ENCODE measurements at places on chromosomes 1 and 21.

GRCh38 chr1:84300501-84300900, 1.0 kb upstream of the SAMD13 start:
- DNase-seq: no peak

- no peak for DNase-seq
Measured at GRCh38 chr1:203369666-203370065, 18.7 kb upstream of the FMOD start.

DNA sequence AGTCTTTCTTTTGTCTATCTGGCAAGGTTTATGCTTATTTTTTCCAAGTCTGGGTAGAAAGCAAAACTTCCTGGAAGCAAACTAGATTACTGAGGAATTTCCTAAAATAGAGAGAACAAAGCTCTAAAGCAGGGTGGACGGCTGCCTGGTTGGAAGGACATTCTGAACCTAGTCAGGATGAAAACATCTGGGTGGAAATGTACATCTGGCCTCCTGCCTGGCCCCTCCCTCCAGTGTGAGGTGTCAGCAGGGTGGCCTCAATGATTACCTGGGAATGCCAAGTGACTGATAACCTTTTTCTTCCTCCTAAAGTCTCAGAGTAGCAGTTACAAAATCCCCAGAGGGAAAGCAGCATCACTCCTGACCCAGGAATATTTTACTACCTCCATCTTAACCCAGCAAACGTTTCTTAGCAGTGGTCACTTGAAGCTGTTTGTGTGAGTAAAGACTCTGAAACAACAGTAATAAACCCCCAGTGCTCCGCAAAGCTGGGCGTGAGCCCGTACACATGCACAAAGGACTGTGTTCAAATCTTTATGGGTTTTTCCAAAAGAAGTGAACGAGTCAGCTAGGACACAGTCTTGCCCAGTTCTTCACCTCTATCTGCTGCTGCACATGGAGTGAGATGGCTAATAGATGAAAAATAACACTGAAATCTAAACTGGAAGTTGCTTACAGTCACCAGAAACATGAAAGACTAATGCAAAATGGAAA, 18.9 kb downstream of the ANGPTL7 start:
- no peak for DNase-seq

DNA sequence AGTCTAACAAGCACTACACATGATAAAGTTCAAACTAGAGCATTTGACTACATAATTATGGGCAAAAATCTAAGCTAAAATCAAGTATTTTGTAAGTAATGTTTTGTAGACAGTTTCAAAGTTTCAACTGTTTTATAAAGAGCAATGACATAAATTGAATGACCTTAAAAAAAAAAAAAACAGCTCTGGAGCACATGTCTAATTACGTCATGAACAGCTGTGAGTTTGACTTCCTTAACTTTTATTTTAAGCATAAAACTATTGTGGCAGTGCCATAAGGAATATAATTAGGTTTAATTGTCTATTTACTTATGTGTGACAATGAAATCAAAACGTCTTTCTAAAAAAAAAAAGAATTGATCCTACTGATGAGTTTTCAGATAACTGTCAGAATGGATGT, 272.5 kb upstream of the LRRC7 start:
- no peak for DNase-seq

- DNase-seq: peak; percentile 4
Measured at GRCh38 chr21:28518630-28519029, 474.0 kb downstream of the LTN1 start.

- no peak for DNase-seq
Measured at GRCh38 chr1:21909286-21909759, 27.8 kb downstream of the HSPG2 start.

GRCh38 chr1:206824331-206824730, 41.1 kb upstream of the IL20 start:
- no peak for DNase-seq

Measured in renal cortical epithelial cell (primary cell).